ENCODE measurements at places on chromosomes 7 and 10. TPM values are rescaled to one million over a fixed set of nuclear protein-coding genes. Genes with fewer than 3 reads are reported as not detected.

- no peak for ATAC-seq
Measured at GRCh38 chr10:61935077-61935476, 33.6 kb downstream of the ARID5B start.

DNA sequence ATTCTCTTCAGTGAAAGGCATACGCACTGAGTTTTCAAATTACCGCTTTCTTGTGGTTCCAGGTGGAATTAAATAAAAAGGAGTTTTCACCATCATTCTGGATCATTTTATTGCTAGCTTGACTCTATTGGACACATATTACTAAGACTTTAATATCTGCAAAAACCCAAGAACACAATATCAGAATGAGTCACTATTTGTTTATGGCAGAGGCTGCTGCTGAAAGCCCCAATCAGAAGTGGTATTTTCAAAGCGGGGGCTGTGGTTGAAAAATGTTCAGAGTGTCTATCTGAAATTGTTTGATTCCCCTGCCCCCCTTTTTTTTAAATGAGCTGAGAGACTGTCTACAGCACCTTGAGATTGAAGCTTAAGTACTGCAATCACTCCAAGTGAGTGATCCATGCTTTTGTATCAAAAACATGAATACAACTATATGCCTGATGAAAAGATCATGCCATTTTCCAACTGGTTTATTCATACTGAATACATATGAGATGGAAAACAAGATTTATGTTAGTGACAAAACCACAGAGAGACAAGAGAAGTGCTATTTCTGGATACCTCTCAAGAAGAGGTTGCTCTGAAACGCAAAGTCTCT is 376.4 kb downstream of the HTR7 start:
- no peak for ATAC-seq

DNA sequence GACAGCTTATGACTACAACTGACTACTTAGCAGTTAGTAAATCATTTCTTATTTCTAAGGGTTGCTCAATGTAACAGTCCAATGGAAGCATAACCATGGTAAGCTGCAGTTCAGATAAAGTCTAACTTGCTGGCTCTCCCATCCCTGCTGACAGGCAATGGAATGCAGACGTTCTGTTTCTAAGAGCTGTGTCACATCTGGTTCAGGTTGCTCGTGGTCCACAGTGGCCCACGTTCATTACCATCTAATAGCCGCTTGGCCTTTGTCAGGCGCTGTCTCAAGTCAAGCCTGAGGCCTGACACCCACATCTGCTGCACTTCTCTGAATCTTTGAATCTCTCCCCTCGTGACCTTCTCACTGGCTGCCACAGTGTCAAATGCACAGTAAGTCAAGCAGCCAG is 240.8 kb downstream of the FGFR2 start:
- no peak for ATAC-seq

DNA sequence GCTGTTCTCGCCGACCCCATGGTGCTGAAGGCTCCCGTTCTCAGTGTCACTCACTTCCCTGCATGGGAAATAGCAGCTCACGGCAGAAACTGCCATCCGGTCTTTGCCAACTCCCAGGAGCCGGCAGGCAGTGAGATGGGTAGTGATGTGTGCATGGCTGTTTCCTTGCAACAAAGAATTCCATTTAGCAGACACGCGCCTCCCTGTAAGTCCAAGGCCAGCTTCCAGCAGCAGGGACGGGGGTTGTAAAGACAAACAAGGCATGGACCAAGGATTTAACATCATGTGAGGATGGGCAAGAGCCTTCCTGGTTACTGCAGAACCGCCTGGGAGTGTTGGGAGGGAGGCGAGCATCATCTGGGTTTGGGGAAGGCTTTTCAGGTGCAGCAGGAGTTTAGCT is 273.1 kb downstream of the GLRX3 start:
- no peak for ATAC-seq

DNA sequence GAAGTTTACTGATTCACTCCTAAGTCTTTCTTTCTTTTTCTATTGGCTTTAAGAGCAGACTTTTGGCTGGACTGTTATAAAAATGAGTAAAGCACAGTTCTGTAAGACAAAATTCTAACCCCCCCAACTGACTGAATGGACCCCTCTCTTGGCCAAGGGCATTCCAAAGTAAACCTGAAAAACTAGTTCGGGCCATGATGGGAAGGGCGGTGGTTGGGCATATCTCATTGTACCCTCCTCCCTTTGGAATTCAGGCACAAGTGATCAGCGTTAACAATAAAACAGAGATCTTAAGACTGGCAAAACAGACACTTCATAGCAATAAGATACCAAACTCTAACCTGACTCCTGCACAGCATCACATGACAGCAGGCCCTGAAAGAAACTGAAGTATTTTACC is 6.1 kb upstream of the KIF20B start:
- ATAC-seq: no peak

The CTAGE15 gene
- total RNA-seq: 1.4 TPM

DNA sequence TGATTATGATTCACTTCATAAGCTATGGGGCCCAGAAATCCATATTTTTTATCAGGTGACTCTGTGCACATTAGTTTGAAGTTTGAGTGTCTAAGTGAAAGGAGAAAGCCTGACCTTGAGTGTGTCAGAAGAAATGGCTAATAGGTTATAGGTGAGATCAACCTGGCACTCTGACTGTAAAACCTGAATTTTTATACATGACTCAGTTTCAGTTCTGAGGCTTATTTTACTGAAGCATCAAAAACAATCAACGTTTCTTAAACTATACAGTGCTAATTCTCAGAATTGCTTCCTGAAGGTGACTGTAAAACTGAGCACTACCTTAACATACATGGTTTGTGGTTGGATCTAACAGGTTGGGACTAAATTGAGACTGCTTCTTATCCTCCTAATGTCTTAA is 159.4 kb upstream of the AHR start:
- peak; percentile 61 for ATAC-seq

DNA sequence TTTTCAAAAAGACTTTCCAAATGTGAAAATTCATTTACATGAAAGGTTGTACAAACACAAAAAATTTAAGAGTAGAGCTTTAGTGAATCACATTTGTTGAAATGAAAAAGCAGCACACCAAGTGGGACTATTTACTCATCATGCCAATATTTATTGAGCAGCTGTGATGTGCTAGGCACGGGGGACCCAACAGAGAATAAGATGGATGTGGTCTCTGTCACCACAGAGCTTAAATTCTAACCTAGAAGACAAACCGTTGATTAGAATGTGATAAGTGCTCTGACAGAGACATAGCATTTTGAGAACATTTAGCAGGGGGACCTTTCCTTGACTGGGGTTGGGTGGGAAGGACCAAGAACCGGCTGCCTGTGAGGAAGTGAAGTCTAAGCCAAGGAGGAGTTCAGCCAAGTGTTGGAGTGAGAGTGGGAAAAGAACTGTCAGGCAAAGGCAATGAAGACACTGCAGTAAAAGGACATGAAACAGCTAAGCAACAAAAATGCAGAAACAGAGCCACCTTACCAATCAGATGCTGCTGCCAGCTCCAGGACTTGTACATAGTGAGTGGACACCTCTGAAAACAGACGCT is 19.1 kb downstream of the ADAM12 start:
- no peak for ATAC-seq

DNA sequence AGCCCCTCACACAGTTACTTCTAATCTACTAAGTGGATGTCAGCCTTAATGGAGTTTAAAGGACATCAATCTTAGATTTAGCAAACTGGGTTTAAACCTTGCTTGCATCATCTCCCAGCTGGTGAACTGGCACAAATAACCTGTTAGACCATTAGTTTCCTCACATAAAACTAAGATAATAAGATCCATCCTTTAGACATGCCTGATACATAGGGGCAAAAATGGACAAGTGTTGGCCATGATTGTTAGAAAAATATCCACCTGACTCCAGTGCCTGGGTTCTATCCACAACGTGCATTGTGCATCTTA is 439.1 kb downstream of the TNS3 start:
- no peak for ATAC-seq

The CHST12 gene
- total RNA-seq: 4.1 TPM

GRCh38 chr10:67784474-67784873 is 53.5 kb downstream of the DNAJC12 start:
- no peak for ATAC-seq

DNA sequence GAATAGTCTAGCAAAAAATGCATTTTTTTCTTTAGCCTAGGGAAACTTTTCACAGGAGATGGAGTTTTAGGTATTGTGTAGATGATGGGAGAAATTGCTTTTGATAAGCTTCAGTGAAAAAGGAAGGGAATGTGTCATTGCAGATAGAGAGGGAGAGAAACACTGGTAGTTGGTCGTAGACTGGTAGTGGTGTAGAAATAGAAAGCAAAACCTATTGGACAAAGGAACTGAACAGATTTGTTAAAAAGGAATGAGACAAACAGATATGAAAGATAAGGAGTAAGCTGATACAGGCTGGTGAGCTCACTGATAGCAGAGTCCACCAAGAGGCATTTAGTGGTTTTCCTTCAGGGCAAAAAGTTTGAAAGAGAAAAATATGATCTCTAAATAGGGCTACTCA is 94.3 kb downstream of the ZEB1 start:
- no peak for ATAC-seq

DNA sequence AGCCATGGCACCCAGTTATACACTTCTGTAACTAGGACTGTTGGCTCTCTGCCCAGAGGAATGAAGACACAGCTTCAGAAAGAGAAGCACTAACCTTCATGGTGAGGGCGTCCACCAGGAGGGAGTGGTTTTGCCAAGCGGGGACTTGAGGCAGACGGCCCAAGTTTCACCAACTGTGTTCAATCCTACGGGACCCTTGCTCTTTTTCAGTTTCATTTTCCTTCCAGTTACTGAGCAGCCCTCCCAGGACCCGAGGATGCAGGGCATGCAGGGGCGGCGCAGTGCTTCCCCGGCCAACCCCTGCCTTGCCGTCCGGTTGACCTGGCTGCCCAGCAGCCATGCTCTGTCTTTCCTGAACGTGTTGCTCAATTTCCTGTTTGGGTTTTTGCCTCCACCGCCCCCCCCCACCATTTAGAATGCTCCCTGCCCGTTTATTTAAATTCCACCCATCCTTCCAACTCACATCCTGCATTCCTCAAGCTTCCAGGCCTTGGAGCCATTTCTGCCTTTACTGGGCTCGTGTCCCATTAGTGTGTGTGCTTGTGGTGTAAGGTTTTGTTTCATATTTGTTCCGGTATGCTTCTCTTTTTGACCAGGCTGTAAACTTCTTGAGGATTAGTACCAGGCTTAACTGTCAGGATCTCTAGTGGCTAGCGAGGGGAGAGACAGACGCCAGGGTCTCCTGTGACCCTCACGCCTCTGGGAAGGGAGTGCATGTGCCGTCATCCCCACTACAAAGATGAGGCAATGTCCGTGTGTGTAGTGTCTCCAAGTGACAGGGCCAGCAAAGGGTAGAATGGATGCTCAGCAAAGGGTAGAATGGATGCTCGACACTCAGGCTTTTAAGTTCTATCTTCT is 31.6 kb downstream of the IL15RA start:
- no peak for ATAC-seq

- ATAC-seq: no peak
Measured at GRCh38 chr7:50953303-50953702, 170.6 kb upstream of the GRB10 start.

The BICC1 gene
- total RNA-seq: 0.32 TPM

The DBNL gene
- total RNA-seq: 157 TPM

- ATAC-seq: peak; percentile 84
Measured at GRCh38 chr7:155731380-155731779, 80.9 kb downstream of the SHH start.

The FRAT2 gene
- total RNA-seq: 8.4 TPM

The VPS37D gene
- total RNA-seq: 0.32 TPM

The OR6V1 gene
- total RNA-seq: not detected

DNA sequence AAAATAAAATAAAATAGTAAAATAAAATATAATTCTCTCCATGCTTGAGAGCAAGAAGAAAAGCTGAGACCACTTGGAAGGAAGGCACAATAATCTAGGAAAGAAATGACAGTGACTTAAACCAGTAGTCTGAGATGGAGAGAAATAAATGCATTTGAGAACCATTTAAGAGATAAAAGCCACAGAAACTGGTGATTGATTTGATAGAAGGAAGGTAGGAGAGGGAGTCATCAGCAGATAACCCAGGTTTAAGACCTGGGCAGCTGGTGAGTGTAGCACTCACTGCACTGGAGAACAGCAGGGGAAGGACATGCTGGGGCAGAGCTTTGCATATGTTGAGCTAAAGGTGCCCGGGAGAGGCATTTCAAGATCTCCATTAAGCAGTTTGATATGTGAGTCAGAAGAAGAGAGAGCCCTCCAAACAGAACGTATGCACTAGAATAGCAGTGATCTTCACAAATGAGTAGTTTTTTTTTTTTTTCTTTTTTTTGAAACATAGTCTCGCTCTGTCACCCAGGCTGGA is 268.0 kb downstream of the DYNC1I1 start:
- no peak for ATAC-seq

DNA sequence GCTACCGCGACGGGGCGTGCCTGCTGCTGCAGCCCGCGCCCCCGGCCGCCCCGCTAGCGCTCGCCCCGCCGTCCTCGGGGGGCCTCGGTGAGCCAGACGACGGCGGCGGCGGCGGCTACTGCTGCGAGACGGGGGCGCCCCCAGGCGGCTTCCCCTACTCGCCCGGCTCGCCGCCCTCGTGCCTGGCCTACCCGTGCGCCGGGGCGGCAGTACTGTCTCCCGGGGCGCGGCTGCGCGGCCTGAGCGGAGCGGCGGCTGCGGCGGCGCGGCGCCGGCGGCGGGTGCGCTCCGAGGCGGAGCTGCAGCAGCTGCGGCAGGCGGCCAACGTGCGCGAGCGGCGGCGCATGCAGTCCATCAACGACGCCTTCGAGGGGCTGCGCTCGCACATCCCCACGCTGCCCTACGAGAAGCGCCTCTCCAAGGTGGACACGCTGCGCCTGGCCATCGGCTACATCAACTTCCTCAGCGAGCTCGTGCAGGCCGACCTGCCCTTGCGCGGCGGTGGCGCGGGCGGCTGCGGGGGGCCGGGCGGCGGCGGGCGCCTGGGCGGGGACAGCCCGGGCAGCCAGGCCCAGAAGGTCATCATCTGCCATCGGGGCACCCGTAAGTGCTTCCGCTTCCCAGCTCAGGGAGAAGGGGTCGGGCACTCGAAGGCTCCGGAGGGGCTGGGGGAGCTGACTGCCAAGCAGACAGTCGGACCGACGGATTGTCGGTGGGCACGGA is 761 bp downstream of the PTF1A start:
- ATAC-seq: no peak

- no peak for ATAC-seq
Measured at GRCh38 chr10:71979692-71980062, 15.5 kb downstream of the CHST3 start.

DNA sequence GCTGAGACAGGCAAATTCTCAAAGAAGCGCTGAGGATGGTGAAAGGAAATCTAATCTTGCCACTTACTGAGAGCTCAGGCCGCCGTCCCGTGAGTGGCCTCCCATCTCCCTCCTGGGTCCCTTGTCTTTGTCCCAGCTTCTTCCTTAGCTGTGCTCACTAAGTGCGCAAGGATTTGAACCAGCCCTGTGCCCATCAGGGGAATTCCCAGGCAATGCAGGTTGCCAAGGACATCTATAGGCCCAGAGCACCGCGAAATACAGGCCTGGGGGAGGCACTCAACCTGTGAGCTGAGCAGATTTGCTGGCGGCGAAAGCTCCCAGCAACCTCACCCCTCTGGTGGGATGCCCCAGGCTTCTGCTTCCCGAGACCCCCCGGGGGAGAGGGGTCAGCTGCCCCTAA is 64.8 kb downstream of the OAT start:
- ATAC-seq: no peak

- no peak for ATAC-seq
Measured at GRCh38 chr7:76246804-76247389, 45.2 kb downstream of the SRRM3 start.

The CNPY1 gene
- not detected for total RNA-seq

- ATAC-seq: no peak
Measured at GRCh38 chr7:136194878-136195277, 217.7 kb upstream of the MTPN start.

Data from esophagus mucosa (tissue), 1 donor.